ENCODE measurements at places on chromosomes 5 and 9.

- DNase-seq = peak; percentile 31
Observed at GRCh38 chr9:3136686-3137346, 292.9 kb upstream of the PUM3 start.

- DNase-seq = no peak
Observed at GRCh38 chr9:121218357-121219027, 16.8 kb upstream of the RAB14 start.

- DNase-seq = no peak
Observed at GRCh38 chr9:133131506-133131905, 10.5 kb upstream of the RALGDS start.

- no peak for DNase-seq
Observed at GRCh38 chr5:137156180-137156579, 342.9 kb downstream of the SPOCK1 start.

DNA sequence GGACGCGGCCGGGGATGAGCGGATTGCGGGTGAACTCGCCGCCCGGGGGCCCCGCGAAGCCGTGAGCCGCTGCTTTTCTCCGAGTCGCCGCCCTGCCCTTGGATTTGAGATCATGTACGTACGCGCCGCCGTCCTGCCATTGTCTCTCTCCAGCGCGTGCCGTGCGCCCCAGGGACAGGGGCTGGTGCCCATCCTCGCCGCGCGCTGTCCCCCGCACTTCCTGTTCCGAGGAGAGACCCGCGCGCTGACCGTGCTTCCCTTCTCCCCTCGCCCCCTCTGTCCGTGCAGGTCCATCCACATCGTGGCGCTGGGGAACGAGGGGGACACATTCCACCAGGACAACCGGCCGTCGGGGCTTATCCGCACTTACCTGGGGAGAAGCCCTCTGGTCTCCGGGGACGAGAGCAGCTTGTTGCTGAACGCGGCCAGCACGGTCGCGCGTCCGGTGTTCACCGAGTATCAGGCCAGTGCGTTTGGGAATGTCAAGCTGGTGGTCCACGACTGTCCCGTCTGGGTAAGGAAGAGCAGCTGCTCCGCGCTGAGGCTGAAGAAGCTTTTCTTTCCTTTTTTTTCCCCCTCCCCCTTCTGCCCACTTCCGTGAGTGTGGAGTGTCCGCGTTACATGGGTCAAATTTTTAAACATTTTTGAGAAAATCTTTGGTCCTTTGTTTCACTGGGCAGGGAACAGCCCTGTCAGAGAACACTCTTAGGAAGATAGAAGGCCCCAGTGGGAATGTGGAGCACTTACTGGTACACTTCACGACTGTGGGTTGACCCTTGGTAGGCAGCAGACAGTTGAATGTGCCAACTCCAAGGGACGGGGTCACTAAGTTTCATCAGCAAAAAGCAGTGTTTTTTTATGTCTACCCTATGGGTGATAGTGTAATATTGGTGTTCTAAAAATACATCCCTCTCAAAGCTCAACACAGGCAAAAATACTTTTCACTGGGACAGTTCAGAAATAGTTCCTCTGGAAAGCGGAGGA, 727 bp downstream of the RHOBTB3 start:
- DNase-seq = no peak

- no peak for DNase-seq
Observed at GRCh38 chr9:84827216-84827765, 157.8 kb downstream of the NTRK2 start.

All from GM04503 (cell line).